Articular chondrocyte of knee joint (primary cell): ENCODE measurements at places on chromosomes 6 and 20. TPM values are rescaled to one million over a fixed set of nuclear protein-coding genes. Genes with fewer than 3 reads are reported as not detected.

Gene C2
- total RNA-seq = 19.1 and 22.0 TPM in 2 replicates

Gene BYSL
- total RNA-seq = 9.0 and 12.3 TPM in 2 replicates

Gene ENPP1
- total RNA-seq = 53.1 and 68.5 TPM in 2 replicates

Gene ETV7
- total RNA-seq = 3.8 and 6.7 TPM in 2 replicates

Gene UTRN
- total RNA-seq = 254 and 267 TPM in 2 replicates

Gene AVP
- not detected in 2 replicates for total RNA-seq

Gene CALHM6
- total RNA-seq = 1.4 and 3.0 TPM in 2 replicates

Gene SEC23B
- total RNA-seq = 38.8 and 39.7 TPM in 2 replicates

Gene PAX1
- total RNA-seq = not detected in 2 replicates

Gene PROKR2
- not detected in 2 replicates for total RNA-seq

Gene PACRG
- total RNA-seq = 0.26 TPM in 1 of 2 replicates, not detected in the other

Gene ARG1
- not detected in 2 replicates for total RNA-seq

Gene KIF25
- not detected in 2 replicates for total RNA-seq

Gene DEFB123
- total RNA-seq = not detected in 2 replicates
